ENCODE measurements at places on chromosomes 16 and 17. TPM values are rescaled to one million over a fixed set of nuclear protein-coding genes. Genes with fewer than 3 reads are reported as not detected.

Gene KRTAP4-4
- total RNA-seq = not detected

Gene CHRNE
- total RNA-seq = not detected

Gene EVI2B
- 0.07 TPM for total RNA-seq

Gene MPP2
- 0.74 TPM for total RNA-seq

Gene ARL2BP
- 111 TPM for total RNA-seq

Gene SLC38A8
- total RNA-seq = not detected

Gene CNGB1
- not detected for total RNA-seq

Gene KRT15
- 6.0 TPM for total RNA-seq

Gene PTGES3L
- total RNA-seq = not detected

Gene UTS2R
- total RNA-seq = not detected

Gene ZC3H7A
- 20.5 TPM for total RNA-seq

Gene KCNG4
- total RNA-seq = 0.02 TPM

Gene FKBP10
- total RNA-seq = 267 TPM

Gene SGCA
- total RNA-seq = not detected

Gene MT1H
- not detected for total RNA-seq

Gene CUEDC1
- total RNA-seq = 12.2 TPM

Gene RHBDF1
- total RNA-seq = 23.3 TPM

Gene ZNF200
- total RNA-seq = 11.9 TPM

Gene CPHXL2
- not detected for total RNA-seq

Gene TNRC6A
- 20.2 TPM for total RNA-seq

Gene KRT31
- total RNA-seq = not detected

Gene CYGB
- total RNA-seq = 2.8 TPM

Gene SLC13A2
- not detected for total RNA-seq

Gene SLFN14
- not detected for total RNA-seq

Gene ZPBP2
- total RNA-seq = not detected

All from NCI-H460 (cell line).